KBM-7 (cell line): ENCODE measurements at places on chromosomes 7 and 10.

- no peak for DNase-seq
Measured at GRCh38 chr7:22875470-22875869, 52.8 kb upstream of the TOMM7 start.

DNA sequence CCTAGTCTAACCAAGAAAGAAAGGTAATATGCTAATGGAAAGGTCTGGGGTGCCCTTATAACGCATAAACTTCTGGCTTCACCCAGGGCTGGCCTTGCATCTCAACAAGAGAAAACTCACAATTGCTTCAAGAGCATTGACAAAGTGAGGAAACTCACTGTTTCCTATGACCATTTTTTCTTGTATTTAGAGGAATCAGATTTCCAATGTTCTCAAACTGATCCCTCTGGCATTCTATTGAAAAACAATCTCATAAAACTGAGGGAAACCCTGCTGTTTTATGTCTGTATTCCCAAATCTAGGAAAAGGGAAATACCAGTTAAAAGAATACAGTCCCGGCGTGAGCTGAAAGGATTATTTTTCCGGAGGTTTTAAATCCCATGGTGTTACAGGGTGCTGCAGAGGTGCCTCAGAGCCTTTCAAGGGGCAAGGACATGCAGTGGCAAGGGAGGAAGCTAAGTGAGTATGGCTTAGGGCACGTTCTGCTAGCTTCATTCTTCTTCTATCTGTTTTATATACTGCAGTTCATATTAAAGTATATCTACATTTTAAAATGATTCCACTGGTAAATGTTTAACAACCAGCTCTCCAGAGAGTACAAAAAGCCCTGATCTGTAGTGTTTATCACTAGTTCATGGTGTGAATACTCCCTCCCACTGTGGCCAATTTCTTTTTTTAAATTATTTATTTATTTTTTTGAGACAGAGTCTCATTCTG lies 68.7 kb downstream of the CAV1 start:
- no peak for DNase-seq

DNA sequence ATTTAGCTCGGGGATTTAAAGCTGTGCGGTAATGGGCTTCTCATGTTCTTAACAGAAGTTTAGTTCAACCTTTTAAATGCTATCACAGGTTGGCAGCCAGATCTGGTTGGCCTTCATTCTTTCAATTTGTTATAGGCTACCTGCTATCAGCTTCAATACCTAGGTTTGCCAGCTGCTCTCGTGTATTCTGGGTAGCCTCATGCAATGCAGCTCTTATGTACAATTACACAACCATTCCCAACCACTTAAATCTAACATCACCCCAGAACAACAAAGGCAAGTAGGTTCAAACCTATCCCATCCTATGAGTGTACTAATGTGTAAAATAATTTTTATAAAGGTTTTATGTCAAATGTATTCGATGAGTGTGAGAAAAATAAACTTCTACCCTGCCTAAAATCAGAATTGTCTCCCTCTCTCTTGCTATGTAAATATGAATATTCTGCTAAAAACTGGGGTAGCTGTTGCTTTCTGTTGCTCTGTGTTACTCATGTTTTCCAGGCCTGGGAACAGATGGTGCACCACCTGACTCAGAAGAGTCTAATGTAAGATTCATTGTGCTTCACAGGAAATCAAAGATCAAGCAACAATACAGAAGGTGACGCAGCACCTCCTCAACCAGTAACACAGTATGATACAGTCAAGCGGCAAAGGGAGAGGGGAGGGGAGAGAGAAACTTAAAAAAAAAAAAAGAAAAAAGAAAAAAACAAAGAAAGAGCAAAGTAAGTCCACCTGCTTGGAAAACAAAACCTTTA lies 188.6 kb downstream of the ETV1 start:
- no peak for DNase-seq

- no peak for DNase-seq
Measured at GRCh38 chr10:129465796-129466702, 992 bp upstream of the MGMT start.

DNA sequence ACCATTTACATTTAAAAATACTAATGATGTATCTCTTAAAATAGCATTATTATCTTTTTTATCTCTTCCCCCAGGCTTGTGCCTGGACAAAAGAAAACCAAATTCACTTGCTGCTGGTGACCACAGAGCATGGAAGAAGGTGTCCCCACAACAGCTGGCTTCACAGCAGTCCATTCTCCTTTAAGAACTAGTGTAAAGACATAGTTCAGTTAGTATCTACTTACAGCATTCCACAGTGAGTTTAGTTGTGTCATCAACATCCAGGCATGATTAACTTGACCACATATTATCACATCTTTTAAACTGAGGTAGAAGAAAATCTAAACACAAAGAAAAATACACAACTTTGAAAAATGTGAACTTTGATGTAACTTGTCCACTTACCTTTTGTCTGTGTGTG lies 55.0 kb downstream of the LRRC17 start:
- no peak for DNase-seq
